Uterine smooth muscle cell (primary cell): ENCODE measurements at places on chromosomes 2 and 18. TPM values are rescaled to one million over a fixed set of nuclear protein-coding genes. Genes with fewer than 3 reads are reported as not detected.

The TUBA4B gene
- 0.11 TPM in 1 of 2 replicates, not detected in the other for total RNA-seq

The CCDC148 gene
- 0.66 and 1.00 TPM in 2 replicates for total RNA-seq

The SLC30A3 gene
- 0.66 and 0.87 TPM in 2 replicates for total RNA-seq

The EGR4 gene
- not detected in 2 replicates for total RNA-seq
